ENCODE measurements at places on chromosomes 4 and X.

DNA sequence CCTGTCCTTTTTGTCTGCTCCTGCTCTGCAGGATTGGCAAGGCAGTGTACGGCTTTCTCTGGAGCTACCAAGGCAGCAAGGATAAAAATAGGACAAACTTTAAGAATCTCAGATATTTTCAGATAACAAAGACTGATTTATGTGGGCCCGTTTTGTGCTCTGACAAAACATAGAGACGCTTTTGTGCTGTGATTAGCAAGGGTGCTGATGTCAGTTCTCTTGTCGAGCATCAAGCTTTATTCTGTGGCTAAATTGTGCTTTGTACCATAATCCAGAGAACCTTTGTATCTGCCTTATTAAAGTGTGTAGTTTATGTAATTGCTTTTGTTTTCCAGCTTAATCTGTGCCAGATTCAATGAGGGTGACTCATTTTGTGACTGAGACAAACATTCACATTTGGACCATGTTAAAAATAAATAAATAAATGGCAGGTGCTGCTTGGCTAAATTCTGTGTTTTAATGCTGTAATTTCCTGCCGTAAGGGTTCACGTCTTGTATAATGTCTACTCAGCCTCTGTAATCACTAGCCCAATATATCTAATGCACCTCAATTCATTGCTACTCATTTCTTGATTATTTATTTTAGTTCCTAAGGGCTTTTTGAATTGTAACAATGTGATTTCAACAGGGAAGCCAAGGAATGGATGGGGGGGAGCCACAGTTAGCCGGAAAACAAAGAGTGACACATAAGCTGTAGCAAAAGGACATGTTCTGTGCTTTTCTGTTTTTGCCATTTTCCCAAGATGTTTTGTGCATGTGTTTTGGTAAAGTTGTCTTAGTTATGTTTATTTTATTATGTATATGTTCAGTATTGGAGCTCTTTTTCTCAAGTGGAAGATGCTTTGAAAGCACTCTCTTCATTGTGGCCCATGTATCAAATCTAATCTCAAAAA lies 75.1 kb downstream of the GAB1 start:
- DNase-seq = no peak

DNA sequence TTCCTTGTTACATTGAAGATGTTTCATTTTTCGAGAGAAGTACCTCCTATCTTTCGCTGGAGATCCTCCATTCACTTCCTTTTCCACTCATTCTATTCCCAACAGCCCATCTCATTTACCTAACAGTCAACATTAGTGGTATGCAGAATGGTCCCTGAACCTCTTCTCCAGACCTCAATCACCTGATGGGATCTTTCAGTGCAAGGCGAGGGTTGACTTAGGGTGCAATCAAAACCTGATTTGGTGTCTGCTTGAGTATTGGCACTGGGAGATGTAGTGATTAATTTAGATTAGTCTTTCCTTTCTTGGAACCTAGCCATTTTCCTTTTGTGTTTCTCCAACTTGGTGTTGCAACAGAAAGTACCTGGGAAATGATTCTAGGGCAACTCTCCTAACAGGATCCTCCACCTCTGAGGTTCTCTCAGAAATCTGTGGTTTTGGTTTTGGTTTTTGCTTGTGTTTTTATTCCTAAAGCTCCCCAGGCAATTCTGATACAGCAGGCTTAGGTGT lies 18.4 kb downstream of the DDX3X start:
- no peak for DNase-seq

DNA sequence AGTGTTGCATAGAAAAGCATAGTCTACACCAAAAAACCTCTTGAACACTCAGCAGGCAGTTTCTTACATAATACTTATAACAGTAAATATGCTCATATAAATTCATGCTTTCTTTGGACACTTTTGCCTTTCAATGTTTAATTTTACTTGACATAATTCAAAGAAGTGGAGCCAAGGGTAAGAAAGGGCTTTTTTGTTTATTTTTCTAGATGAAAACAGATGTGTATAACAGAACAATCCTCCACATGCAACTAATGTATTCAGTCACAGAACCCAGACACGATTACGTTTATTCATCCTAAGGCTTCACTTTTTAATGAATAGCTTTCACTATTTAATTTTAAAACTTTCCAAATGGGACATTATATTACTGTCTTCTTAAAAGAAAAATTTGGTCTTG lies 58.0 kb upstream of the PTPN13 start:
- no peak for DNase-seq

- no peak for DNase-seq
Observed at GRCh38 chrX:21171181-21171580, 203.0 kb upstream of the CNKSR2 start.

DNA sequence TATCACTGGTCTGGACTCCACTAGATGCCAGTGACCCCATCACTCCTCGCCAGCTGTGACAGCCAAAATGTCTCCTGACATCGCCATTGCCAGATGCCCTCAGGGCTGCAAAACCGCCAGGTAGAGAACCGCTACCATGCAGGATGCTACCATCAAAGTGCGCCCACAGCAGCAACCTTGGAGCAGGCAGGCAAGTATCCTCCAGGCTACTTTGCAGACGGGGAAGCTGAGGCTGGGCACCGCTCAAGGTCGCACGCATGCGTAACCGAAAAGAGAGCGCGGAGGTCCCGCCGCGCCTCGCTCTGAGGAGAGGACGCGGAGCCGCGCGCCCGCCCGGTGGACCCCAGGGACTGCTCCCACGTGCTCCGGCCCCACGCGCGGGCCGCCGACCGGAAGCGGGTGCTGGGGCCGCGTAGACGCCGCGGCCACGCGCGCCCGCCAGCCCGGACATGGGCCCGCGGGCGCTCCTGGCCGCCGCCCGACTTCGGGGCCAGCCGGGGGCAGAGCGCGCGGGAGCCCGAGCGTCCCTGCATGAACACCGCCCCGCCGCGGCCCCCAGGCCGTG lies at the start of gene STS:
Gene STS (plus strand): TSS at position 300 of the 565 bp plus-strand sequence. CDS start 105,488 bp downstream, outside the sequence.
- DNase-seq = no peak

DNA sequence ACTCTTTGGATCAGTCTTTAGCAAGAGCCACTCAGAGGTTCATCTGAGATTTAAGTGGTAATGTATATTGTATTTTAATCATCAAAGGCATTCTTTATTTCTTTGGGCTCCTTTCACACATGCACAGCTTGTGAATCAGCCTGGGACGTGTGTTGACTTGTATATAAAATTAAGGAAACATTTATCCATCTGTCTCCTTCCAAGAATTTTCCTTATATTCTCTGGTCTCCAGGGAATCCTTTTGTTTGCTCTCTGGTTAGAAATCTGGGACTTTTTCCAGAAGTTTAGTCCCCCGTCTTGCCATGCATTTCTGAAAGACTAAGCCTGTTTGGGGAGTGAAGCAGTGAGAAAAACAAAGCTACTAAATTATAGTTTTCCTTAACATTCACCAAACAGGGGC lies 212.3 kb downstream of the DCAF12L2 start:
- DNase-seq = no peak

- DNase-seq = no peak
Observed at GRCh38 chr4:71300964-71301363, 37.9 kb upstream of the SLC4A4 start.

- peak; percentile 93 for DNase-seq
Observed at GRCh38 chr4:83455281-83456183, at the start of the genes HELQ and MRPS18C. TSS of gene HELQ (minus strand) at chr4:83455823. CDS start at chr4:83455693, 130 bp downstream. TSS of gene MRPS18C (plus strand) at chr4:83456058. CDS start at chr4:83456078, 20 bp downstream.

- no peak for DNase-seq
Observed at GRCh38 chr4:12692815-12693214, 791.3 kb downstream of the RAB28 start.

DNA sequence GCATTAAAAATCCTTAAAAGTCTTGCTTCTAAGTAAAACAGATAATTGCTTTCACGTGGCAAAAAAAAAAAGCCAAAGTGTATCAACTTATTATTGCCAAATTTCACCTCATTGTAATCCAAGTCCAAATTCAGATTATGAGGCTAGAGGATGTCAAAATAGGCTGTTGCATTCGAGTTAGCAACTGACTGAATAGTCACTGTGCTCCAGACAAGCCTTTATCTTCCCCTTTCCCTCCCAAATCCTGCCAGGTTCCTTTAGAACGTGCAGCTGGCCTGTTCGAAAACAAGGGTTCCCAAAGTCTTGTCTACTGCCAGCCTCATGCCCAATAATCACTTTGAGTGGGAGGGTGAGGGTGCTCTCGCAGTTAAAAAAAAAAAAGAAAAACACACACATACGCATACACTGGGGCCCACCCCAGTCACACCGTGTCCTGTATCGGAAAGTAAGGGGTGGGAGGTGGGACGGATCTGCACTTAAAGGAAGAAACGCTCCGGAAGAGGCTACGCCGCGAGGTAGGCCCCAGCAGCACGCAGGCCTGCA lies 603 bp downstream of the MAD2L1 start:
- no peak for DNase-seq

DNA sequence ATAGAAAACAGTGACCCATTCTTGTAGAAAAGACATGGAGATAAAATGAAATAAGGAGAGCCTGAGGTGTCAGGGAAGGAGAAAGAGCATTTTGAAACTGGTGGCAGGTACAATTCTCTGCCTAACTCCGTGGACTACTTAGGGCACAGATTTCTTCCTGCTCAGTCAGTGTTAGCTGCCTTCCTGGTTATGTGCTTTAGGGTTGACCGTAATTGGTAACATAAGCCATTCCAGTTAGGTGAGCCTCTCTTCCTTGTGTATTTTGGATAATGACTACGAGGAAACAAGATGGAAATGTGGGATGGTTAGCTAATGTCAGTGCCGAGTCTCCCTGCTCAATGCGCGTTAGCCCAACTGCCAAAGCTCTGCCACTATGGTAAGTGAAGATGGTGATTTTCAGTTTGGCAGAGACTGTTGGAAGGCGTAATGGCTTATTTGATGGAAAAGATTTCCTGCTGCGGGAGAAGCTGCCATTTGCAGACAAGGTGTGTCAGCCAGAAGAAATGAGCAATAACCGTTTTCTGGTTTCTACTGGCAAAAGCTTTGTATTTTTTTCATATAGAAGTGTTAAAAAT lies 174.1 kb downstream of the CBR4 start:
- no peak for DNase-seq

GRCh38 chrX:97787849-97788248 lies 904.1 kb downstream of the RPA4 start:
- DNase-seq = no peak

GRCh38 chr4:150699599-150699998 lies 117.6 kb downstream of the MAB21L2 start:
- DNase-seq = no peak

DNA sequence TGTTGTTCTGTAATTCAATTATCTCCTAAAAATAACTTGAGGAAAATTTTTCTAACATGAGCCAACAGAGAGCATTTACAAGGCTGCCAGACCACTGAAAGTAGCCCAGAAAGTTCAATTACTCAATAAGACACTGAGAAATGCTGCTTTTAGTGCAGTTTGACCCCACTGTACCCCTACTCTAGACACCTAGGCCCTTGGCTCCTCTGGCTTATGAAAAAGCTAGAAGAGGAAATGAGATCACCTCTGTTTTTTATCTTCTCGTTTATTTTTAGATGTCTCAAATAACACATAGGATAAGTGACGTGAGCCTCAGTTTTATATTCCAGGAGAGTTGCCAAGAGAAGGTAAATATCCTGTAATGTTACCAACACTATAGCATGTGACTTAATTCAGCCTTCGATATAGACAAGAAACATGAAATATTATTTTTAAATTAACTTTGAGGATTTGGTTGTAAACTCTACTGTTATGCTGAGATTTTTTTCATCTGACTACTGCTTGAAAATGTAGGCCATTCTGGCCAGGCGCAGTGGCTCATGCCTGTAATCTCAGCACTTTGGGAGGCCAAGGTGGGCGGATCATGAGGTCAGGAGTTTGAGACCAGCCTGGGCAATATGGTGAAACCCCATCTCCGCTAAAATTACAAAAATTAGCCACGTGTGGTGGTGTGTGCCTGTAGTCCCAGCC lies 24.4 kb downstream of the TNIP3 start:
- DNase-seq = no peak

GRCh38 chrX:70264784-70265183 lies 3.4 kb upstream of the ARR3 start:
- DNase-seq = no peak

DNA sequence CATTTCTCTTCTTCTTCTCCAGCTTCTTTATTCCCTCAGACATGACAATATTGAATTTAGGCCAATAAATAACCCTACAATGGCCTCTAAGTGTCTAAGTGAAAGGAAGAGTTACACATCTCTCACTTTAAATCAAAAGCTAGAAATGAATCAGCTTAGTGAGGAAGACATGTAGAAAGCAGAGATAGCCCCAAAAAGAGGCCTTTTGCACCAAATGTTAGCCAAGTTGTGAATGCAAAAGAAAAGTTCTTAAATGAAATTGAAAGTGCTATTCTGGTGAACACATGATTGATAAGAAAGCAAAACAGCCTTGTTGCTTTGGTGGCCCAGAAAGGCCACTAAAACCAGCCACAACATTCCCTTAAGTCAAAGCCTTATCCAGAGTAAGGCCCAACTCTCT lies 146.2 kb upstream of the HHIP start:
- no peak for DNase-seq

- no peak for DNase-seq
Observed at GRCh38 chr4:6017030-6017429, 1.2 kb downstream of the C4orf50 start.

- DNase-seq = no peak
Observed at GRCh38 chrX:136658151-136658550, 10.2 kb downstream of the CD40LG start.

DNA sequence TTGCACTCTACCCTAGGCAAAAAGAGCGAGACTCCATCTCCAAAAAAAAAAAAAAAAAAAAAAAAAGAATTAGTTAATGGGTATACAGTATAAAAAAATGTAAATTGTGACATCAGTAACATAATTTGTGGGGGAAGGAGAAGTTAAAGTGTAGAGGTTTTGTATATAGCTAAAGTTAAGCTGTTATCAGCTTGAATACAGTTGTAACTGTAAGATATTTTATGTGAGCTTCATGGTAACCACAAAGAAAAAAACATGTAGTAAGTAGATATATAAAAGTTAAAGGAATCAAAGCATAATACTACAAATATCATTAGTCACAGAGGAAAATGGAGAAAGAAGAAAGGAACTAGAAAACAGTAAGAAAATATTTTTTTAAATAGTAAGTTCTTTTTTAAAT lies 53.2 kb upstream of the EPGN start:
- DNase-seq = no peak

GRCh38 chr4:77248805-77249204 lies 91.8 kb downstream of the CCNG2 start:
- DNase-seq = no peak

GRCh38 chr4:36224972-36225903 lies 19.1 kb downstream of the ARAP2 start:
- no peak for DNase-seq

GRCh38 chr4:158588285-158588684 lies 66.6 kb downstream of the RXFP1 start:
- DNase-seq = no peak

DNA sequence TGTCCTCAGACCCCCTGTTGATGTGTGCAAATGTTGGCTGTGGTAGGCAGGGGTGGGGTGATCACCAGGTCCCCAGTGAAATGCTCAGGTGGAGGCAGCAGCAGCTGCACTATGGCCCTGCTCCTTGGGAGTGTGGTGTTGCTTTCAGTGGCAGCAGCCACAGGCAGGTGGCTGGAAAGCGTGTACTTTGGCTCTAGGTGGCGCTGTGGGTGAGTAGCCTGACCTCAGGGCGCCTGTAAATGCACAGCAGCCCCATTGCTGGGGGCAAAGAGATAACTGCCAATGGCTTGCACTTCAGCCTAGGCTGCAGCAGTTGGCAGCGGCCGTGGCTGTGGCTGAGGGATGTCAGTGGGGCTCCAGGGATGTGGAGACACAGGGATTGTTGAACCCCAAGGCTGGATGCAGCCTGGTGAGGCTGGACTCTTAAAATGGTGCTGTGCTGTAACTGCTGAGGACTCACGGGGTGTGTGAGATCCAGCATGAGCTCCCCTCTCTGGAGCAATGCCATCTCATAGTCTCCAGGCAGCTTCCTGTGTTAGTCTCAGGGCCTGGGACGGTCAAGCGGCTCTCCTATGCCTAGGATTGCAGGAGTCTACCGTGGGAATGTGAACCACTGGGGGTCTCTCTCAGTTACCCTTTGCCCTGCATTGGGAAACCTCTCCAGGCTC lies 421.7 kb upstream of the HTR2C start:
- no peak for DNase-seq

Measured in effector memory CD4-positive, alpha-beta T cell (primary cell).